ENCODE measurements at places on chromosomes 11 and 22. TPM values are rescaled to one million over a fixed set of nuclear protein-coding genes. Genes with fewer than 3 reads are reported as not detected.

The SNX32 gene
- polyA plus RNA-seq, result 0.60 TPM

The RAG2 gene
- not detected for polyA plus RNA-seq

The CENPM gene
- polyA plus RNA-seq, result 2.3 TPM

The SAA2 gene
- polyA plus RNA-seq, result not detected

The THY1 gene
- not detected for polyA plus RNA-seq

The SNX15 gene
- 15.7 TPM for polyA plus RNA-seq

The OR2AG2 gene
- not detected for polyA plus RNA-seq

The VPREB1 gene
- polyA plus RNA-seq, result not detected

The NNMT gene
- not detected for polyA plus RNA-seq

The OR52N4 gene
- polyA plus RNA-seq, result 0.33 TPM

The FGF19 gene
- polyA plus RNA-seq, result not detected

Data from naive thymus-derived CD4-positive, alpha-beta T cell (primary cell).